ENCODE measurements at places on chromosomes 11 and 22. TPM values are rescaled to one million over a fixed set of nuclear protein-coding genes. Genes with fewer than 3 reads are reported as not detected.

- DNase-seq = no peak
- H3K27me3 ChIP-seq = no peaks in the 10 kb centered on the region
- H3K4me1 ChIP-seq = no peaks in the 10 kb centered on the region
- no peaks in the 10 kb centered on the region for H3K36me3 ChIP-seq
These were observed 164.4 kb downstream of the TEAD1 start for GRCh38 chr11:12838463-12839123.

DNA sequence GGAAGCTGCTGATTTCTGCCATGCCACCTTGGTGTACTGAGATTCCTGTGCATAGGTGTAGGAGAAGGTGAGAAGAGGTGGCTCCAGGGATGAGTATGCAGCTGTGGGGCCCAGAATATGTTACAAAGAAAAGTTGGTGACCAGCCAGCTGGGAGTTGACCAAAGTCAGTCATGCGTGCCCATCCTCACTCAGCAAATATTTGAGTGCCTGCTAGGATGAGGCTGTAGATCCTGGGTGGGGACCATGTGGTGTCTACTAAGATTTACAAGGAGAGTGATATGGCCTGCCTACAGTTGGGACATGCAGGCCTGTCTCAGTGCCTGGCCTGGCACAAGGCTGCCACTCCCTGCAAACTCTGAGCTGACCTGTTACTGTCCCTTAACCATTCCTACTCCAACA, 19.4 kb downstream of the RNF185 start:
- no peak for DNase-seq
- H3K27ac ChIP-seq = no peak overlapping the region
- H3K27me3 ChIP-seq = no peaks in the 10 kb centered on the region
- H3K4me3 ChIP-seq = no peak overlapping the region

CRYBB3 gene
- not detected for polyA plus RNA-seq

DNA sequence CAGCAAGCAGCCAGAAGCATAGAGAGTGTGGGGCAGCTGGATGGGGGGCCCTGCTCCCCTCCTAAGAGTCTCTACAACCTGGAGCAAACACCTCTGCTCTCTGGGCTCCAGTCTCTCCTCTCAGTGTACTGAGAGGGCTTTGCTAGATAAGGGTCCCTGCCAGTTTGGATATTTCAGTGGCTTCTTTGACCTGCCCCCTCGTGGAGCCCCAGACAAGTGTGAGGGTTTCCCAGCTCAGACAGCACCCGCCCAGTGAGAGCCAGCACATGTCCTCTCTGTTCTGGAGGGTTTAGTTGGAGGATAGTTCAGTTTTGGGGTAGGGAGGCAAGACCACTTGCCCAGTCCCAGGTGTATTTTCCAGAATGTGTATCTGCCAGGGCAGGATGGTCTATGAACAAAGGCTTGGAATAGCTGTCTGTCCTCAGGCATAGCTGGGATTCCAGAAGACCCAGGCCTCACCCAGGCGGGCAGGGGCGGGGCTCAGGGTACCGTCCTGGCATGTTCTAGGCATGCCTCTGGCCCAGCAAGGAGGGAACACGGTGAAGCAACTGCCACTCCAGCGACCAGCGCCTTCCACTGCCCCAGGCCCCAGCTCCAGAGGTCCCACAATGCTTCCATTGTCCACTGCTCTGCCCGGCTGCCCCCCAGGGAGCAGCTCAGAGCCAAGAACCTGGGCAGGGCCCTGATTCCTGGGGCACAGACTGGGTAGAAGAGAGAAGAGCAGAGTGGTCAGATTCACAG, 7.5 kb upstream of the MICALL1 start:
- no peak overlapping the region for H3K4me3 ChIP-seq
- H3K27ac ChIP-seq = no peak overlapping the region
- peaks cover 23% of the 10 kb centered on the region for H3K4me1 ChIP-seq
- no peak for DNase-seq
- H3K36me3 ChIP-seq = no peaks in the 10 kb centered on the region

XKR3 gene
- polyA plus RNA-seq = not detected

OR4A16 gene
- not detected for polyA plus RNA-seq

- DNase-seq = no peak
- H3K4me1 ChIP-seq = no peaks in the 10 kb centered on the region
- H3K27ac ChIP-seq = no peak overlapping the region
- no peak overlapping the region for H3K4me3 ChIP-seq
- H3K27me3 ChIP-seq = no peaks in the 10 kb centered on the region
- H3K36me3 ChIP-seq = no peaks in the 10 kb centered on the region
These were observed 120.4 kb upstream of the TP53AIP1 start for GRCh38 chr11:129063118-129063517.

DNA sequence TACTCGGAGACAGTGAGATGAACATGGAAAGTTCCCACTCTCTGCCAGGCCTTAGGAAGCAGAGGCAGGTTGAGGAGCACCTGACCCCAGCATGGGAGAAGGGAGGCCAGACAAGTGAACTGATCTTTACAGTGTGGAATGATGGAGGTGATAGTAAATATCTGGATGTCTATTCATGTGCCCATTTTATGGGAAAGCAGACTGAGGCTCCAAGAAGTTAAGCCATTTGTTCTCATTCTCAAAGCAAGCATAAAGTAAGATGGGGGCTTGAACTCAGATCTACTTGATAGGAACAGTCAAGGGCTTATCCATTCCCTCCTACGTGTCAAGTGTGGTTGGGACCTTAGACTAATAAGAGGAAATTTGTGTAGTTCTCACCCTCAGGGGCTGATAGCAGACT, 461.5 kb downstream of the MN1 start:
- H3K36me3 ChIP-seq = no peaks in the 10 kb centered on the region
- no peak overlapping the region for H3K4me3 ChIP-seq
- no peak overlapping the region for H3K27ac ChIP-seq
- no peaks in the 10 kb centered on the region for H3K4me1 ChIP-seq

Measured in CD8-positive, alpha-beta memory T cell (primary cell).